RKO (cell line): ENCODE measurements at places on chromosomes 12 and 14.

DNA sequence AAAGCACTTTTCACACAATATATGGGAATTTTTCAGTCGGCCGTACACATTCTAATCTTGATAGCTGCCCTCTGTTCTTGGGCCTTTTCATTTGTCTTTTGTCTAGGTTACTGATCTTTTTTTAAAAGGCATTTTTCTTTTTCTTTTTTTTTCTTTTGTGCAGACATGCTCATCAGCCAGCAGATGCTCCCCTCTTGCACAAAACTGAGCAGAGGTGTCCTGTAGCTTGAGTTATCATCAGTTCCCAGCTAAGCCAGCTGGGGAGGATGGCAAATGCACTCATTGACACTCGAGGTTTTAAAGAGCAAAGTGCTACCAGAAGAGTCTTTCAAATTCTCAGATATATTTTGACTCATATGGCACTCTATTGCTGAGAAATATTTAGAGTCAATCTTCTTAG lies 913.9 kb upstream of the SEL1L start:
- no peak for DNase-seq

DNA sequence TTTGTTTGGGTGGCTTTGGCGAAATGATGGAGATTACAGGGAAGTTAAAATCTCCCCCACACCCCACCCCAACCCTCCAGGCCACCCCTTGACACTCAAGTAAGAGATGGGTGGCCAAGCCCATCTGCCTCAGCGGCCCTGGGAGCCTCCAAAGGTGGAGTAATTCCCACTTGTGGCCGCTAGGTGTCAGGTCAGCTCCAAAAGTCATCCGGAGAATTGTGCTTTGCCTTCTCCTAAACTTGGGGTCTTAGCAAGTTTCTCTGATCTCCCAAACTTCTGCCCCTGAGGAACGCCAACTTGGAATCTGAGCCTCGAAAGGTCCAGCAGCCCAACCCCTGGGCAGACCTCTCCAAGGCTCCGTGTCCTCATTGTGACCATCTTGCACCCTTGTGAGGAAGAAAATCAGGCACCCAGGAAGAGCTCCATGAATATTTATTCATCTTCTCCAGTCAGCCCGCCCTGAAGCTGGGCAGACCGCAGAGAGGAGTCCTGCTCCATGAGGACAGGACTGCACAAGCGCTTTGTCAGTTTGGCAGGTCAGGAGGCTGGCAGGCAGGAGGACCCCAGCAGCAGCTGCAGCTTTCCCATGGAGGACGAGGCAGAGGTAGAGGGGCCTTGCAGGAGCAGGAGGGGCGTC lies 46.7 kb downstream of the LRRC74A start:
- peak; percentile 56 for DNase-seq

- no peak for DNase-seq
These were observed 88.2 kb downstream of the TBC1D30 start for GRCh38 chr12:64912516-64913255.

GRCh38 chr12:56080556-56081138 lies 682 bp downstream of the ERBB3 start:
- DNase-seq = no peak

GRCh38 chr14:20583142-20583541 lies 4.7 kb downstream of the RNASE11 start:
- DNase-seq = no peak

DNA sequence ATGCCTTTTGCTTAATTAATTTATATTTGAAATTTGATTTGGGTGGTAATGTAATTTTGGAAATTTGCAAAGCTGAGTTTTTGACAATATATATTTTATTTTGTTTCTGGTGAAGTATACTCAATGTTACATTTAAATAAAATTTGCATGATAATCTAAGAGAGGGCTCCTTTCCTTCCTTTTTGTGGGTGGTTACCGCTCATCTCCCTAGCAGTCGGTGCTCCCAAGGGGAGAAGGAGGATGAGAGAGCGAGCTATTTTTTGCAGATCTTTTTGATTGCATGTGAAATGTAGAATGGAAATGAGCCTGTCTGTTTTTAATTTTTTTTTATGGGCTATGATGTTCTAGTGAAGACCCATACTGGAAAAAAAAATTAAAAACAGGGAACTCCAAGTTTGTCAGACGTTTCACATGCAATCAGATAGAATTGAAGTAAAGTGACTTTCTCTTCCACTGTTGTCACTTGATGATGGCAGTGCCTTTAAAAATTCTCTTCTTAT lies 39.8 kb downstream of the MSRB3 start:
- no peak for DNase-seq

GRCh38 chr14:101876555-101876938 lies 87.8 kb upstream of the DYNC1H1 start:
- DNase-seq = no peak
